ENCODE measurements at places on chromosomes 11 and 22. TPM values are rescaled to one million over a fixed set of nuclear protein-coding genes. Genes with fewer than 3 reads are reported as not detected.

SLC5A12 gene
- total RNA-seq: 0.38 TPM

CBY1 gene
- 39.1 TPM for total RNA-seq

OAF gene
- total RNA-seq: 59.6 TPM

TRIM49D2 gene
- not detected for total RNA-seq

CCDC116 gene
- 0.18 TPM for total RNA-seq

TNKS1BP1 gene
- 73.6 TPM for total RNA-seq

PRRG4 gene
- total RNA-seq: 0.92 TPM

TMEM45B gene
- not detected for total RNA-seq

DSCAML1 gene
- total RNA-seq: 0.76 TPM

CAPN1 gene
- total RNA-seq: 92.4 TPM

RAB39A gene
- 1.1 TPM for total RNA-seq

LIF gene
- total RNA-seq: 7.0 TPM

OR51B4 gene
- total RNA-seq: not detected

NXPE4 gene
- total RNA-seq: not detected

PVALB gene
- total RNA-seq: not detected

KLHL35 gene
- total RNA-seq: 1.1 TPM

IL10RA gene
- total RNA-seq: 8.2 TPM

ESRRA gene
- total RNA-seq: 150 TPM

ARHGAP42 gene
- 9.0 TPM for total RNA-seq

ALX4 gene
- 0.03 TPM for total RNA-seq

FAM180B gene
- 0.41 TPM for total RNA-seq

TTC36 gene
- not detected for total RNA-seq

CCND1 gene
- 169 TPM for total RNA-seq

ZFPL1 gene
- total RNA-seq: 26.5 TPM

RIC3 gene
- 13.8 TPM for total RNA-seq

FOSL1 gene
- total RNA-seq: 11.1 TPM

EPS8L2 gene
- 8.0 TPM for total RNA-seq

TIMM10 gene
- 58.0 TPM for total RNA-seq

OR4C12 gene
- not detected for total RNA-seq

SYT8 gene
- not detected for total RNA-seq

MLC1 gene
- total RNA-seq: 0.41 TPM

BLID gene
- 0.35 TPM for total RNA-seq

P2RY6 gene
- 2.0 TPM for total RNA-seq

C22orf15 gene
- total RNA-seq: not detected

ATF4 gene
- total RNA-seq: 203 TPM

LGALS1 gene
- total RNA-seq: 917 TPM

ZC3H12C gene
- total RNA-seq: 18.7 TPM

DCHS1 gene
- total RNA-seq: 15.8 TPM

WBP2NL gene
- total RNA-seq: 0.42 TPM

FGF4 gene
- not detected for total RNA-seq

SMTNL1 gene
- total RNA-seq: not detected
